Ecto neural progenitor cell (in vitro differentiated cells): ENCODE measurements at places on chromosomes 11 and 22.

- no peak for DNase-seq
Measured at GRCh38 chr11:46505741-46506482, 87.9 kb downstream of the AMBRA1 start.

DNA sequence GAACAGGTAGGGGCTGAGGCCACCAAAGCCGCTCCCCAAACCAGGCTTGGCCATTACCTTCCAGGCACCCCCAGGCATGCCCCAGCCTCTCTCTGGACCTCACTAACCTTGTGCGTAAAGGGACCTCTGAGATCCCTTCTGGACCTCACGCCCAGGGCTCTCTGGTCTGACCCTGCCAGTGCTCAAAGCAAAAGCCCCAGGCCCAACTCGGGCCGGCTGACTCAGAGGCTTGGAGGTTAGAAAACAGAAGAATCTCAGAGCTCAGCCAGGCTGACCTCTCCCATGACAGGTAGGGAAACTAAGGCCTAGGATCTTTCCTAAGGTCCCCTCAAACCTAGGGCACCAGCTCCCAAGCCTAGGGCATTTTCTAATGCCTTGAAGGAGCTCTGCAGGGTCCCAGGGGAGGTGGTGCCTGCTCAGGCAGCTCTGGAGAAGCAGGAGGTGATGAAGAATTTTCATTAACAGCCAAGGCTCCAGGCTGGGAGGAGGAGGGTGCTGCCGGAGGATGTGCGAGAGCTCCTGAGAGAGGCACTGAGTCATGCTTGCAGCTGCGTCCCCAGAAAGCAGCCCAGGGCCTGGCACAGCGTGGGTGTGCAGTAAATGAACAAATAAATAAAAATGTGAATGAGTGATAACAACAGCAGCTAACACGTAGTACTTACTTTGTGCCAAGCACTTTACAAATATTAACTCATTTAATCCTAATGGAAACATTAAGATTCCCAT lies 25.6 kb downstream of the ARRB1 start:
- DNase-seq, result no peak

DNA sequence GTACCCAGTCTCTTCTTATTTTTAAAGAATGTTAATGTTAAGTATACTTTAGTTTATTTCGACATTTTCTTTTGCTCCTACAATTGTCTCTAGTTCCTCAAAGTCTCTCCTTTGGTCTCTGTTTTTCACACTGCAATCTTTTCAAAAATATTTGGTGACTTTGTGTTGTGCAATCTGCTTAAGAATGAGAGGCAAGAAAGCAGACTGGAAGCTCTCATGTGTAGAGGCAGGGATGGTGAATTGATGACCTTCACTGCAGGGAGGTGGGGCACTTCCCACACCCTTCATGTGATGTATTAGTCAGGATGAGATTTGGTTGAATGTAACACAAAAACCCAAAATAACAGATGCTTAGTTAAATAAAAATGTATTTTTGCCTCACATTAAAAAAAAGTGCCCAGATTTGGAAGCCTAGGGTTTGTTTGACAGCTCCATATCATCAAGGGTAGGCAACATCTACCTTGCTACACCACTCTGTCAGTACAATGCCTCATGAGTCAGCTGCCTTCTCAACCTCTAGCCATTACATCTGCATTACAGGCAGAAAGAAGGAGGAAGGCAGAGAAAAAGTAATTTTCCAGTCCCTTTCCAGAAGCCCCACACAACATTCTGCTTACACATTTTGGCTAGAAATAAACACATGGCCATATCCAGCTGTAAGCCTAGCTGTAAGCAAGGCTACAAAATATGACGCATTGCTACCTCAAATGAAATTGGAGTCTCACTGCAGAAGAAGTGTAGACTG lies 3.8 kb upstream of the MMP27 start:
- DNase-seq, result no peak

GRCh38 chr11:44507896-44508445 lies 57.5 kb upstream of the CD82 start:
- DNase-seq, result no peak

DNA sequence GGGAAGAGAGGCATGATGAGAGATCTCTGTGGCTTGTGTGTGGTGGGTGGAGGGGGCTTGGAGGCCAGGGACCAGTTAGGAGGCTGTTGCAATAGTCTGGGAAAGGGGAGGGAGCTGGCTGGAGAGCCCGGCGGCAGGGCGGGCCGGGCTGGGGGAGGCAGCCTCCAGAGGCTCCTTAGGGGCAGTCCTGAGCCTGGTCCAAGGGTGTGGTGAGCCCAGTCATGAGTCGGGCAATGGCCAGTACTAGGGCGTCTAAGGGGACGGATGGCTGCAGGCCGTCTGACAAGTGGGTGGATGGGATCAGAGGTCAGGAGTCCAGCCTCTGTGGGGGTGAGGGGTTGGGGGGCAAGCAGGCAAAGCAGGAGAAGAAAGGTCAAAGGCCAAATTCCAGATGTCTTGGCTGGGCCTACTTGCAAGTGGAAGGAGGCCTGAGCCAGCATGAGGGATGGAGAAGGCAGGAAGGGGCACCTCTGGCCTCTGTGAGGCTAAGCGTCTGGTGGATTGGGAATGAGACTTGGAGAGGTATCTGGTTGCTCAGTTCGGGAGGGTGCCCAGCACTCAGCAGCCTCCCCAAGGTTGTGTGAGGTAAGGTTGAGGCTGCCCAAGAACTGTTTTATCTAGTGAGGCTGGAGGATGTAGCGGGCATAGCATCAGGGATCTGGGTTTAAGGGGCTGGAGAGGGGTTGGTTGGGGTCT lies 6.0 kb upstream of the CD248 start:
- peak; percentile 54 for DNase-seq

DNA sequence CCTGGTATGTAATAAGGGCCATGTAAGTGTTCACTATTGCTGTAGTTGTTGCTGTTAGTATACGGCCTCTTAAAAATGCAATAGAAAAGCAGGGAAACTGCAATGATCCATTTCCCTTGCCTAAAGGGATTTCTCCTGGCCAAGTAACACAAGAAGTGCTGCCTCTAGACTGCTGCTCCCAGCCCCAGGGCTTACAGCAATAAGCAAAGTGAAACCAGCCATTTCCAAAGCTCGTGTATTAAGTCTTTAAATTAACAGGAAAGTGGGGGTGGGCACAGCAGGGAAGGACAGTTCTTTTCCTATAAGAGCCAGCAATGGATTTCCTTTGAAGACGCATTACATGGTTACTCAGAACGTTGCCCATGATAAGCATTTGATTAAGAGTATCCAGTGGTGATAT lies 36.9 kb upstream of the WT1 start:
- no peak for DNase-seq

DNA sequence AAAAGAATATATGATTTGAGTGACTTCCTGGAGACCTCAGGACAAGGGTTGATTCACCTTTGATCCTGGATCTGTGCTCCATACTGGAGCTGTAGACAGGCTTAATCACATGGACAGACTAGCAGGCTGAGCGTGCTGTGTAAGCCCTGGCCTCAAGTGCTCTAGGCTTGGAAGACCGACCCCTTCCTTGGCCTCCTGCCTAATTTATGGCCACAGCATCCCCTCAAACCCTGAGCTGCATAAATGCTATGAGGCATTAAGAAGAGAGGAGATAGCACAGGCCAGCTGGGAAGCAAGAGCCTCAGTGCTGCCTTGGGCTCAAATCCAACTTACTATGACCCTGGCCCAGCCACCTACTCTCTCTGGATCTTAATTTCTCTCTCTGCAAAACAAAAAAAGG lies 385.1 kb downstream of the BUD13 start:
- no peak for DNase-seq

DNA sequence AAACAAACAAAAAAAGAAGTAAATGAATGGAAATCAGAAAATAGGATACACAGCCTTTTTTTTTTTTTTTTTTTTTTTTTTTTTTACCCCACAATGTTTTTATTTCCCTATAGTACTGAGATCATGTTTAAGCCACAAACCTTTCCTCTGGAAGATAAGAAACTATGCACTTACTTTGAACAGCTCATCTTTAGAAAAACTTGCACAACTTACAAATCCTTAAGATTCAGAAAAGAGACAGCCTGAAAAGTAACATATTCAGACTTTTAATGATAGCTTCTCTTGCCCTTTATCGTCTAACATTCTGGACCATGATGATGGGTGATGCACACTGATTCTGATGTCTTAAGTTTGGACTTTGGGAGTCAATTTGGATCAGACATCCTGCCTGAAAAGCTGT lies 80.3 kb downstream of the TNRC6B start:
- no peak for DNase-seq

DNA sequence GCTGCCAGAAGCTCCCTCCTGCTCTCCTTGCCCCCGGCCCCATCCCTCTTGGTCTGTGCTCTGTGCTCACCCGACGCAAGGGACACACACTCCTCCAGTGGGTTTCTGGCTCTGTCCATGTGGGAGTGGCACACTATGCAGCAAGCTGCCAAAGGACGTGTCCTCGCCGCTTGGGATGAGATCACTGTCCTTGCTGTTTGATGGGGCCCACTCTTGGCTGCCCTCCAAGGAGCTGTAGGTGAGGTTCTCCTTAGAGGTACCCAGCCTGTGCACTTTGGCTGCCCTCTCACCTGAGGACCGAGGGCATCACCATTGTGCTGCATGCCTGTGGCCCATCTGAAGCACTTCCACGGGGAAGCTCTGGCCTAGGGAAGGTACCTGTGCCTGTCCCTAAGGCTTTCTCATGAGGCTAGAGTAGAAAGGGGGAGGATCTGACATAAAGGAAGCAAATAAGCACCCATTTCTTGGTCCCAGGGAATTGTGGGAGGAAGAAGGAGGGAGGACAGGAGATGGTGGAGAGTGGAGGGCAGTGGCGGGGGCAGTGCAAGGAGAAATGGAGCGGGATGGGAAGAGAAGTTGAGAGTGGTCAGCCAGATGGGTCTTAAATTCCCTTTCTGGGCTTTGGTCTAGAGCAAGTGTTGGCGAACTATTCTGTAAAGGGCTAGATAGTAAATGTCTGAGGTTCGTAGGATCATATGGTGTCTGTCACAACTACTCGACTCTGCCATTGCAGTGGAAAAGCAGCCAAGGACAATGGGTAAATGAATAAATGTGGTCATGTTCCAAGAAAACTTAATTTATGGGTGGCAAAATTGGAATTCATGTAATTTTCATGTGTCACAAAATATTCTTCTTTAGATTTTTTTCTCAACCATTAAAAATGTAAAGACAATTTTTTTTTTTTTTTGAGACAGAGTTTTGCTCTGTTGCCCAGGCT lies 47.0 kb upstream of the AMPD3 start:
- DNase-seq, result no peak

DNA sequence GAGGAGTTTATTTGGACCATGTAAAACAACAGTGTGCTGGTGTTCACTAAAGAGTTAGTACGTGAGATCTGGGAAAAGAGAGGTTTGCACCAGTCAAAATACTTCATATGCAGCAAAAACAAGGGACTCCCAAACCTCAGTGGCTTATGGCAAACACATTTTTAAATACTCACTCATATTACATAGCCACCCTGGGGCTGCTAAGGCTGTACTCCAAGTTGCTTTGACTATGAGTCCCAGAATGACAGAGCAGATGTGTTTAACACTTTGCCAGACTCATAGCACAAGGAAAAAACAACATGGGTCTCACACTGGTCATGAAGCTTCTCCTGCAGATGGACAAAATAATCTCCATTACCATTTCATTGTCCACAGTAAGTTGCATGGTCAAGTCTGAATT lies 202.8 kb upstream of the GRIA4 start:
- DNase-seq, result no peak

GRCh38 chr11:78281511-78281910 lies 92.8 kb downstream of the USP35 start:
- DNase-seq, result no peak

DNA sequence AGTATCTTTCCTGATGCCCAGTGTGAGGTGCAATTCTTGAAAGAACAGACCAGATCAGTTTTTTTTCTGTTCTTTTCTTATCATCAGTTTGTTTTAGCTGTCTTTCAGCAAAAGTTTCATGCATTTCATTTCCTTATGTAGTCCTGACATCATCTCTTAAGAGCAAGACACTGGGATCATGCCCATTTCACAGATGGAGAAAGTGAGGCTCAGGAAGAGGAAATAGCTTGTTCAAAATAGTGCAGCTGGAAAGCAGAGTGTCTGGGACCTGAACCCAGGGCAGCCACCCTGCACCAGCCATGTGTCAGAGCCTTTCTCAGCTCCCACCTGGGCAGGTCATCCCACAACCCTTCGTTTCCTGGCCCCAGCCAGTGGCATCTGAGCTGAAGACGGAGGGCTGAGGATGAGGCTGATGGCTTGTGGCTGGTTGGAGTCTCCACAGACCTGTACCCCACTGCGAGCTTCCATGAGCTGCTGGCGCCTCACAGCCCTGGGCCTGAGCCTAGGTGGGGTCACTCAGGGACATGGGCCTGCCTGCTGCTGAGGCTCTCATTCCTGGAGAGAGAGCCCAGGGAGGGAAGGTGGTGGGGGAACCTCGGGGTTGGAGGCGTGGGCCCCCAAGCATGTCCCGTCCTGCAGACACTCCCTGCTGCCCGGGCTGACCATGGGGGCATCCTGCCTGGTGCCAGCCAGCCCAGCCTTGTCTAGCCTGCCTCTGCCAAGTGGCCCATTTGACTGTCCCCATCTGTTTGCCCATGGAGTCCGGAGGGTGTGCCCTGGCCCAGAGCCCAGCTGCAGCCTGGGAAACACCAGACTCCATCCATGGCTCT lies 61.8 kb downstream of the SMIM38 start:
- DNase-seq, result peak; percentile 28

- DNase-seq, result no peak
Measured at GRCh38 chr11:92266806-92267205, 42.2 kb downstream of the FAT3 start.

GRCh38 chr11:83156144-83156995 lies 561 bp upstream of the PCF11 start:
- DNase-seq, result peak; percentile 98

DNA sequence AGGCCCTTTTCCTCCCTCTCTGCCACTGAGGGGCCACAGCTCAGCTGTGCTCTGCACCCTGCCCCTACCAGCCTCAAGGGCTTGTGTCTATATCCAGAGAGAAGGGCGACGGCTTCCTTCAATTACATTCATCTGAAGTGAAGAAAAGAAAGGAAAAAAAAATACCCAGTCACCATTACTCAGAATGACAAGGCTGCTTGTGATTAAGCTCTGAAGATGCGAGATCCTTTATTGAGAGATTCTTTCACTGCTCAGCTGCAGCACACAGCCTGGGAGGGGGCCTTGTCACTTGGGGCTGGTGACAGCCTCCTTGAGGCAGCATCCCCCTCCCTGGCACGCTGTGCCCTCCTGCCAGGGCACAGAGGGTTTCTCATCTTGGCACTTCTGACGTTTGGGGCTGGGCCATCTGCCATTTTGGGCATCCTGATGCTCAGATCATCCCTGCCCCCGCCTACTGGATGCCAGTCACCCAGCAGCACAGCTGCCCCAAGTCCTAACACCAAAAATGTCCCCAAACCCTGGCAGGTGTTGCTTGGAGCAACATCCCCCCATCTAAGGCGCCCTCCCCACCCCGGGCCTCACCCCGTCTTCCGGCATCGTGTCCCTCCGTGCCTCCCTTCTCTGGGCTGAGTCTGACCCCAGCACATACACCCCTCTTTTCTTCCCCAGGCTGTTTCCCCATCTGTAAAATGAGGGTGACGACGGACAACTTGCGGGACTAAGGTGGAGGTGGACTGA lies 1394.7 kb downstream of the BRD1 start:
- DNase-seq, result no peak
